Epithelial cell of esophagus (primary cell): ENCODE measurements at places on chromosomes 2 and 18.

DNA sequence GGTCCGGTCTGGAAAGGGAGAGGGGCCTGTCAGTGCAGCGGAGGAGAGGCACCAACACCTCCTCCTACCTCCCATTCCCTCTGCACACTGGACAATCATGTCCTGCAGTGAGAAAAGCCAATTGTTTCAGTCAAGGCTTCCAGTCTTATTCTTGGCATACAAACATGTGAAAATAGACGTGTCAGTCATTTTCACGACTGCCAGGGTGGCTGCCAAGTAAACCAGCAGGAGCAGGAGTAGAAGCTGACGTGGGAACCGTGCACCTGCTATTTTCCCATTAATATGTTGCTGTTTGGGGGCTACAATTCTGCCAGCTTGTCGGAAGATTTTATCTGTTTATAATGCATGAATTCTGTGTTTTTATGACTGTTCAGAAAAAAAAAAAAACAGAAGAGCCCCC lies 202.3 kb downstream of the SPP2 start:
- no peak for DNase-seq

DNA sequence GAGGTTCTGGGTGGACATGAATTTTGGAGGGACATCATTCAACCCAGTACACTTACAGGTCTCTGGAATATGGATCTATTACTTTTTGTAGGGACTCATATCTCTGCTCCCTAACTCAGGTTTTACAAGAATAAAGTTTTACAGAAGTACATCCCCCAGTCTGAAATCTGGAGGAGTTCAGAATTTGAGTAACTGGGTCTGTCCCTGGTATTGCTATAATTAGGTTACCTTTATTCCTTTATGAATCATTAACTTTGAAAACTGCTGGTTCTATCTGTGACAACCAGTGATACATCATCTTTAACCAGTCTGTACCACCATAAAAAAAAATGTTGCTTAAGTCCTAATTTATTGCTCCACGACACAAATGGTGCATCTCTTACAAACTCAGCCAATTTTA lies 59.9 kb downstream of the INSIG2 start:
- no peak for DNase-seq

- DNase-seq = no peak
Observed at GRCh38 chr2:138470941-138471340, 30.6 kb upstream of the SPOPL start.

DNA sequence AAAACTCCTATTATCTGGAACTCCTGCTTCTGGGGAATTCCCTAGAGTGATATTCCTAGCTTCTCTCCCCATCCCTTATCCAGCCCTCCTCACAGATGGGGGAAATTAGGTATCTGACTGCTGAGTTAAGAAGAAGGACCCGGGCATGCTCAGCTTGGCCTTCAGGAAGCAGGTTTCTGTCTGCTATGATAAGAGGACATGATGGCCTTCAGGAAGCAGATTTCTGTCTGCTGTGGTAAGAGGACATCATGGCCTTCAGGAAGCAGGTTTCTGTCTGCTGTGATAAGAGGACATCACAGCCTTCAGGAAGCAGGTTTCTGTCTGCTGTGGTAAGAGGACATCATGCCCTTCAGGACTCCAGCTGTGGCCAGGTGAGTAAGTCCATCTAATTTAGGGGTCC lies 65.2 kb downstream of the PLEKHM3 start:
- no peak for DNase-seq

DNA sequence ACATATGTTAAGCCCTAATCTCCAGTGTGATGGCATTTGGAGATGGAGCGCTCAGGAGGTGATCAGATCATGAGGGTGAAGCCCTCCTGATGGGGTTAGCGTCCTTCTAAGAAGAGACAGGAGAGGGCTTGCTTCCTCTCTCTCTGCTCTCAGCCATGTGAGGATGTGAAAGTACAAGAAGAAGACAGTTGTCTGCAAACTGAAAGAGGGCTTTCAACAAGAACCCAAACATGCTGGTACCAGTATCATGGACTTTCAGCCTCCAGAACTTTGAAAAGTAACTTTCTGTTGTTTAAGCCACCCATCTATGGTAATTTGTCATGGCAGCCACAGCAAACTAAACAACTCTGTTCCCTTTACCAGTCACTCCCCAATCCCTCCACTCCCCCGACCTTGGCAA lies 47.4 kb downstream of the CACNB4 start:
- no peak for DNase-seq

- no peak for DNase-seq
Observed at GRCh38 chr2:63817382-63817781, 24.3 kb upstream of the UGP2 start.

GRCh38 chr2:43743706-43744105 lies 30.1 kb upstream of the DYNC2LI1 start:
- DNase-seq = no peak

GRCh38 chr18:32081881-32082280 lies 9.8 kb upstream of the RNF138 start:
- DNase-seq = no peak

- DNase-seq = no peak
Observed at GRCh38 chr2:129611471-129611870, 368.0 kb upstream of the RAB6C start.

- peak; percentile 96 for DNase-seq
Observed at GRCh38 chr2:173657996-173658717, 303.5 kb downstream of the CDCA7 start.

GRCh38 chr2:209208211-209208610 lies 215.6 kb upstream of the MAP2 start:
- DNase-seq = peak; percentile 64

DNA sequence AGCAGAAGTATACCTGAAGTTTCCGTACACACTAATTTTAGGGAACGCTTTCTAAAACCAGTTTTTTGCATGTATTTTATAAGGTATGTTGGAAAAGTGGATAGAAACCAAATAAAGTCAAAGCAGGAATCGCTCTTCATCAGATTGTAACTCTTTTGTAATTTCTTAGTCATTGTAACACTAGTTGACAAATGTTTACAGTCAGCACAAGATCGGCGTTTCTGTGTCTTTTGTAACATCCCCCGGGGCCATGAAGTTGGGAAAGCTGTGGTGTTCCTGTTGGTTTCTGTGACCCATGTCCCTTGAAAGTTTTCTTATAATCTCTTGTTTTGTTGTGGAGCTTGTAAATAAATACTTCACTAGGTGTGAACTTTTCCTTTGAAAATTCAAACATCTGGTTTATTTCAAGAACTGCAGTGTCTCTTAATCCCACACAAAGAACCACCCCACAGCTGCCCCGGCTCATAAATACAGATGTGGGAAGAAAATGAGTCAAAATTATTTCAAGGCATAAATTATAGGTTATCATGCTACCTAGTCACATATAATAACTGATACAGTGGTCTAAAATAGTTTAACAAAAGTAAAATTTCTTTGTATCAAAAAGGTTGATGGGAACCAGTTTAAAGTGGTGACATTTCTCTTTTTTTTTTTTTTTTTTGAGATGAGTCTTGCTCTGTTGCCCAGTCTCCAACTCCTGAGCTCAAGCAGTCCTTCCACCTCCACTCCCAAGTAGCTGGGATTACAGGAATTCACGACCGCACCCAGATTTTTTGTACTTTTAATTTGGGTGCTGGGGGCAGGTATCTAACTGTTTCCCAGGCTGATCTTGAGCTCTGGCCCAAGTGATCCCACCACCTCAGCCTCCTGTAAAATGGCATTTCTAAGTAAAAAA lies 751 bp upstream of the NMI start:
- peak; percentile 92 for DNase-seq

DNA sequence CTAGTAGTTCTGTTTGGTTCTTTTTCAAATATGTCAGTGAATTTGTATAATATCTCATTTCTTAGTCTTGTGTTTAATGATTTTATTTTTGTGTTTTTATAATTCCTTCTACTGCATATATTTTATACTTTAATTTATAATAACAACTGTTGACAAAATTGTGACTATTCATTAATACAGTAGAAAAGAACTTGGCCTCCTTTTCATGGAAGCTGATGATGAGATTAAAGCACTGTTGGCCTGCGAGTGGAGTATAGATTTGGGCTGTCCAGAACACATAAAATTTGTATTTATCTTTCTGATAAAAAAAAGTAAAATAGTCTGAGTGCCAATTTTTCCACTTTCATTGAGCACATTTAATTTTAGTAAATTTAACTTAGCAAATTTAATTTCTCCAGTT lies 12.1 kb downstream of the CFLAR start:
- no peak for DNase-seq

DNA sequence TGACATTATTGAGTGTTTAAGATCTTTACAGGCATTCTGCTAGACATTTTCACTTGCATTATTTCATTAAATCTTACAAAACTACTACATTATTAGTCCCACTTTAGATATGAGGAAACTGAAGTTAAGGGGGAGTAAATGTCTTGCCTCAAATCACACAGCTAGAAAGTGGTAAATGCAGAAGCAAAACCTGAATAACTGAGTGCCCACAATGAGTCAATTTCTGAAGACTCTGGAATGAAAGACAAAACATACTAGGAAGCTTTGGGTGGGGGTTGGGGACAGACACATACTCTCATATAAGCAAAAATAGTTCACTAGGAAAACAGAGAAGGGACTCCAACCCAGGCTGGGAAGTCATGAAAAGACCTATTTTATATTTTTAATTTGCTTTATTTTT lies 214.4 kb upstream of the LRATD1 start:
- peak; percentile 11 for DNase-seq

DNA sequence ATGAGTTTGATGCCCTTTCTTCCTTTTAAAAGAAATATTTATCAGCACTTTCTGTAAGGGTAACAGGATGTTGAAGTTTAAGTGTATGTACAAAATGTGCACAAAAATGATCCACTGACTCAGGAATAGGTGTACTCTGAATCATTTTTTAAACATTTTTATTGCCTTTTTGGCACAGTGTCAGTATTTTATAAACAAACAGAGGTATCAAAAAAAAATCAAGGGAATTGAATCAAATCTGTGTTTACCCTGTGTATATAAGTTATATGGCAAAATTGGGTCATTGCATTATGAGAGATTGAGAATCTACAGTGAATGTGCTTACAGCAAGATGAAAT lies 513.9 kb upstream of the NETO1 start:
- DNase-seq = peak; percentile 24

GRCh38 chr2:73238976-73239375 lies 4.9 kb downstream of the CCT7 start:
- no peak for DNase-seq

DNA sequence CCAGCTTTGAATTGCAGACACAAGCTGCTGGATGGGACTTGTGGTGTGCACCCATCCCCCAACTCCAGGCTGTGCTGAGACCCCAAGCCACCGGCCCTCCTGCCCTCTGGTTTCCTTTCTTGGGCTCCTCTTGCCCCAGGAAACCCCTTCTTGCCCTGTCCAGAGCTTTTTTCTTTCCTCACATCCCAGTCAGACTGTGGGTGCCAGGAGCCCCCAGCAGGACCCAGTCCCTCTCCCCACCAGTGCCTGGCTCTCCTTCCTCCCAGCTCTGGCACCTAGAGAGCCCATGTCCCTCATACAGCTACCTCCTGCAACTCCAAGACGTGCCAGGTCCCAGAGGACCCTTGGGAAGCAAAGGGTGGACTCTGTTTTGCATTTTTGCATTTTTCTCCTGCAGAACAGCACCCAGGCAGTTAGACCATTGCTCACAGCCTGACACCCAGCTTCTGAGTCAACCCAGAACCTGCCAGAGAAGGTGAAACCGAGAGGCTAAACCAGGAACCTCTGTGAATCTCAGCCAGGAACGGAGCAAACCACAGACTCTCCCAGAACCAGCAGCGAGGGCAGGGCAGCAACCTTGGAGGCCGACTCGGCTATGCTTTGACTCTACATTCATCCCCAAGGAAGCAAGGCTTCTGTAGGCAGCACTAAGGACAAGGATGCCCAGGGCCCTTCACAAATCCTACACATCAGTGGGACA lies 221.1 kb downstream of the ANAPC1 start:
- DNase-seq = peak; percentile 81

DNA sequence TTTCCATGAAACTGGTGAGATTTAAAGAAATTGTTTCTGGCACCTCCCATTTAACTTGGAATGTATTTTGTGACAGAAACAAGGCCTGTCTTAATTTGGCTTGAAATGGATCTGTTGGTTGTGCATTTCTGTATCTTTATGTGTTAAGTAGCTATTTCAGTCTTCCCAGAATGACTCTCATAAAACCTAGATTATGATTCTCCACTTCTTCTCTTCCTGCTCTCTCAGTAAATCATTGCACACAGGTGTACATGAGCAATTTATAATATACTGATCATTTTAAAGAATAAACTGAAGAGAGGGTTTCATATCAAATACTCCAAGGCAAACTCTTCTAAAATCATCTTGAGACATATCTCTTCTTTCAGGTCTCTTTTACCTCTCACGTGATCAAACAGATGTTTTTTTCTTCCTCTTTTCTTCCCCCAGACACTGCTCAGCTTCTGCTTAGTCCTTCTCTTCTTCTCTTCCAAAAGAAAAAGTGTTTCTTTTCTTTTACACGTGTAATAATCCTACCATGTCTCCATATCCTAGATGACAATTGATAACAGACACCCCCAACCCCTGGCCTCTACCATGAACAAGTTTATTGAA lies 112.0 kb downstream of the PPP1R1C start:
- DNase-seq = no peak

DNA sequence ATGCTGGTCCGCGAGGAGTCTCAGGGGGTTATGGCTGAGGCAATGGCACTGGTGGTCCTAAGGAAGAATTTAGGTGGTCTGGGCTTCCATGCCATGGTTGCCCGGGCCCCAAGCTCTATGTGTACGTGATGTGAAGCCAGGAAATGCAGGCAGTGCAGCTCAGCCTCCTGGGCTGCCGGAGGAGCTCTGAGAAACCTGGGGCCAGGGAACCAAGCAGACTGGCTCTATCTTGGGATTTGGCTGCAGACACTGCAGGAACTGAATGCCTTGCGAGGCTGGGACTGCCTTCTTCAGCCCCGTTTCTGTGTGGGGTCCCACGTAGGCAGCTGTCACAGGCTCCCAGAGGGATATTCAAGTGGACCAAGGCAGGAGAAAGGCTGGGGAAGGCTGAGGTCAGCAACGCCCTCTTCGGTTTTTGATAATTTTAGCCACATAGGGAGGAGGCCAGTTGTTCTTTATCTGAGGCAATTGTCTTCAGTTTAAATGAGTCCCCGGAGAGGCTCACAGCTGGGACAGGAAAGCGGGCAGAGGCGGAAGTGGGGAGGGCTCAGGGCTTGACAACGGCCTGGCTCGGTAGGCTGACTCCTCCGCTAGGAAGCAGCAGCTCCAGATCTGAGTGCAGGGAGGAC lies 77.7 kb downstream of the RHOB start:
- no peak for DNase-seq

DNA sequence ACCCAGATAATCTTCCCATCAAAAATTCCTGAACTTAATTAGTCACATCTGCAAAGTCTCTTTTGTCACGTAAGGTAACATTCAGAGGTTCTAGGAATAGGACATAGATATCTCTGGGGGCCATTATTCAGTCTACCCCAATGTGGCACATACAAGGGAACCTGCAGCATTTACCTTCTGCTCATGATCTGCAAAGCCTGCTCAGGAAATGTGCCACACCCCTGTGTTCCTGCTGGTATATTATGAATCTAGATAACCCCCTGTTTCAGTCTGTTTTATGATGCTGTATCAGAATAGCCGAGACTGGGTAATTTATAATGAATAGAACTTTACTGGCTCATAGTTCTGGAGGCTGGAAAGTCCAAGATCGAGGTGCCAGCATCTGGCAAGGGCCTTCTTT lies 103.5 kb downstream of the ARL4C start:
- DNase-seq = no peak
